ENCODE measurements at places on chromosomes 4 and X. TPM values are rescaled to one million over a fixed set of nuclear protein-coding genes. Genes with fewer than 3 reads are reported as not detected.

DNA sequence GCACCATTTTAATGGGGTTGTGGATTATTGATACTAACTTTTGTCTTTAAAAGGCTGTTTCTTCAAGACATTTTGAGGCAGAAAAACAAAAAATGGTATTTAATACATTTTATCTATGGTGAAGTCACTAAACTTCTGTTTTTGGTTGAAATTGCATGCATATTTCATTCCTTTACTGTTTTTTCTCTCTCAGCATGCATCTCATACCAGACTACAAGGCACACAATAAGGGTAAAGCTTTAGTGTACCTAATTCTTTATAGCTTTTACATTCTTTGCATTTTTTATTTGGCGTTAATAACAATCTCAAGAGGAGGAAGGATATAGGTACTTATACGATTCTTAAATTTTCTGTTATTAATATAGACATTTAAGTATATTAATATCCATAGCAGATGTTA is 151.0 kb upstream of the DKK2 start:
- H3K27me3 ChIP-seq, result no peaks in the 10 kb centered on the region
- DNase-seq, result no peak
- no peaks in the 10 kb centered on the region for H3K36me3 ChIP-seq
- H3K4me1 ChIP-seq, result no peaks in the 10 kb centered on the region
- no peak overlapping the region for H3K27ac ChIP-seq

- no peaks in the 10 kb centered on the region for H3K4me1 ChIP-seq
- no peak overlapping the region for H3K27ac ChIP-seq
- no peak for DNase-seq
Measured at GRCh38 chrX:73829890-73830466, 267.0 kb downstream of the CHIC1 start.

GRCh38 chrX:8405631-8406030 is 59.0 kb upstream of the VCX3B start:
- no peaks in the 10 kb centered on the region for H3K27me3 ChIP-seq
- no peak overlapping the region for H3K4me3 ChIP-seq
- no peak for DNase-seq

DNA sequence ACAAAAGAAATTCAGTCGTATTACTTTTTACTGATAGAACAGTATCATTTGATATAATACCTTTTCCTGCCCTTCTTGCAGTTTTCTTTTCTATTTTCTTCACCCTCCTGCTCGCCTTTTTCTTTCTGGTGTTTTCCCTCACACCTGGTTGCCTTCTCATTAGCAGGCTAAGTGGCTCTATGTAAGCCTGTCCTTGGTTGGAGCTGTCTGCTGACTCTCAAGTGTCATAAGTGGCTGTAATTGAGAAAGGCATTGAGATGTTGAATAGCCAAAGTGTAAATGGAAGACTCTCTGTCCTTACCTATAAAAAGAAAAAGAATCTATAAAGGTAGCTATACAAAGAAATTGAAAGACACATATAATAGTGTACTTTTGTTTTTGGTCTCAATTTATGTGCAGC is 180.7 kb downstream of the ADGRL3 start:
- no peak for DNase-seq
- H3K36me3 ChIP-seq, result no peaks in the 10 kb centered on the region
- no peak overlapping the region for H3K27ac ChIP-seq
- H3K27me3 ChIP-seq, result no peaks in the 10 kb centered on the region
- no peak overlapping the region for H3K4me3 ChIP-seq

DNA sequence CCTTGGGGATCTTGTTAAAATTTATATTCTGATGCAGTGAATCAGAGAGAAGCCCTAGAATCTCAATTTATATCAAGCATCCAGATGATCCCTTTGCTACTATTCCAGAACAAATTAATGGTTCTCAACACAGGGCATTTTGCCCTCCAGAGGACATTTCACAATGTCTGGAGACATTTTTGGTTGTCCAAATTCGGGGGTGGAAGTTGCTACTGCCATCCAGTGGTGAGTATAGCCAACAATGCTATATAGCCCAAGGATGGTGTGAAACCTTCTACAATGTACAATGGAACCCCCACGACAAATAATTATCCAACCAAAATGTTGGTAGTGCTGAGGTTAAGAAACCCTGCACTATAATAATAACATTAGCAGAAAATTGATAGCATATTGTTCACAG is 2440.0 kb downstream of the PCDH7 start:
- no peaks in the 10 kb centered on the region for H3K36me3 ChIP-seq
- H3K27ac ChIP-seq, result no peak overlapping the region
- DNase-seq, result no peak
- no peaks in the 10 kb centered on the region for H3K27me3 ChIP-seq
- H3K4me1 ChIP-seq, result no peaks in the 10 kb centered on the region
- H3K4me3 ChIP-seq, result no peak overlapping the region

DNA sequence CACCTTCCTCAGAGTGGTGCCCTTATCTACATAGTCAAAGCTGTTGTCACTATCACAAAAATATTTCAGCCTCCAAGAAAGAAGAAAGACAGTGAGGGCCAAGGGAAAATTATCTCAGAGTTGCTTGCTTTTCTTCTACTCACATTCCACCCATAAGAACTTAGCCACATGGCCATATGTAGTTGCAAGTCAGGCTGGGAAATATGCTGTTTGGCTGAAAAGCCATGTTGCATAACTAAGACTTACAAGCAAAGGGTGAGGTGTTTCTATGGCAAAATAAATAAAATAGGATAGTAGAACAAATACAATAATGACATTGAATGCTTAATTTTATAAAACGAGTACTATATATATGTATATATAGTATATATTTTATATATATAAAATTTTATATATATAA is 365.9 kb upstream of the PABPC4L start:
- H3K36me3 ChIP-seq, result no peaks in the 10 kb centered on the region
- no peak overlapping the region for H3K4me3 ChIP-seq
- no peak overlapping the region for H3K27ac ChIP-seq
- no peak for DNase-seq
- H3K27me3 ChIP-seq, result no peaks in the 10 kb centered on the region

- DNase-seq, result no peak
- H3K4me1 ChIP-seq, result no peaks in the 10 kb centered on the region
- H3K36me3 ChIP-seq, result no peaks in the 10 kb centered on the region
Measured at GRCh38 chr4:117831060-117831683, 203.1 kb upstream of the NDST3 start.

GRCh38 chr4:34193451-34194154 is 2050.7 kb downstream of the ARAP2 start:
- no peaks in the 10 kb centered on the region for H3K36me3 ChIP-seq
- H3K27ac ChIP-seq, result no peak overlapping the region
- DNase-seq, result no peak
- no peaks in the 10 kb centered on the region for H3K4me1 ChIP-seq

GRCh38 chr4:56149591-56149990 is 200.8 kb downstream of the CEP135 start:
- no peaks in the 10 kb centered on the region for H3K4me1 ChIP-seq
- DNase-seq, result no peak
- no peaks in the 10 kb centered on the region for H3K36me3 ChIP-seq
- no peak overlapping the region for H3K4me3 ChIP-seq
- H3K27me3 ChIP-seq, result no peaks in the 10 kb centered on the region
- no peak overlapping the region for H3K27ac ChIP-seq

- no peaks in the 10 kb centered on the region for H3K27me3 ChIP-seq
- H3K36me3 ChIP-seq, result peaks cover 27% of the 10 kb centered on the region
- peaks cover 46% of the 10 kb centered on the region for H3K4me1 ChIP-seq
- DNase-seq, result no peak
- peak overlapping the region; percentile 94 for H3K27ac ChIP-seq
Measured at GRCh38 chr4:10117359-10118047, 904 bp upstream of the WDR1 start.

GRCh38 chrX:153688506-153688905 is 780 bp downstream of the SLC6A8 start:
- peaks cover 21% of the 10 kb centered on the region for H3K27me3 ChIP-seq
- peak overlapping the region; percentile 50 for H3K4me3 ChIP-seq
- H3K4me1 ChIP-seq, result peaks cover 24% of the 10 kb centered on the region
- H3K27ac ChIP-seq, result no peak overlapping the region

GRCh38 chr4:41424522-41424921 is 113.4 kb upstream of the LIMCH1 start:
- H3K4me1 ChIP-seq, result peaks cover 12% of the 10 kb centered on the region
- DNase-seq, result no peak
- H3K27me3 ChIP-seq, result no peaks in the 10 kb centered on the region
- no peak overlapping the region for H3K27ac ChIP-seq
- H3K4me3 ChIP-seq, result no peak overlapping the region

DNA sequence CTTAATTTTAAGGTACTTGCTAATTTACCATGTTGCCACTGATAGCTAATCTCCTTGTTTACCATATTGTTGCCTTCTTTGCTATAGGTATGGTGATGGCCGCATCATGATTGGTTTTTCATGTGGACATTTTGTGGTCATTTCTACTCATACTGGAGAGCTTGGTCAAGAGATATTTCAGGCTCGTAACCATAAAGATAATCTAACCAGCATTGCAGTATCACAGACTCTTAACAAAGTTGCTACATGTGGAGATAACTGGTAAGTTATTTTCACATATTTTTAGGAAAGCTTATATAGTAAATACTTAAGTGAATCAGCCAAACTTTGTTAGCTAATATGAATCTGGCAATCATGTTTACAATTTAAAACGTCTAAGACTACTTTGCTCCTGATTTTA is 23.1 kb downstream of the WDR19 start:
- H3K27me3 ChIP-seq, result no peaks in the 10 kb centered on the region
- H3K36me3 ChIP-seq, result peaks cover 69% of the 10 kb centered on the region
- peaks cover 14% of the 10 kb centered on the region for H3K4me1 ChIP-seq
- H3K4me3 ChIP-seq, result no peak overlapping the region

The POLN gene
- total RNA-seq, result 0.29 TPM

The GIMD1 gene
- not detected for total RNA-seq

The PDK3 gene
- 7.1 TPM for total RNA-seq

The NEXMIF gene
- 3.9 TPM for total RNA-seq

The NSUN7 gene
- total RNA-seq, result 10.4 TPM

The CBR4 gene
- total RNA-seq, result 13.4 TPM

The CT47B1 gene
- not detected for total RNA-seq

The TBC1D8B gene
- 19.6 TPM for total RNA-seq

The INTU gene
- total RNA-seq, result 9.1 TPM

The CETN2 gene
- 10.0 TPM for total RNA-seq
